ENCODE measurements at places on chromosomes 2 and 18. TPM values are rescaled to one million over a fixed set of nuclear protein-coding genes. Genes with fewer than 3 reads are reported as not detected.

- no peak for DNase-seq
Measured at GRCh38 chr18:37712776-37713175, 147.2 kb upstream of the CELF4 start.

- DNase-seq: no peak
Measured at GRCh38 chr2:199431746-199432213, 26.0 kb downstream of the SATB2 start.

DNA sequence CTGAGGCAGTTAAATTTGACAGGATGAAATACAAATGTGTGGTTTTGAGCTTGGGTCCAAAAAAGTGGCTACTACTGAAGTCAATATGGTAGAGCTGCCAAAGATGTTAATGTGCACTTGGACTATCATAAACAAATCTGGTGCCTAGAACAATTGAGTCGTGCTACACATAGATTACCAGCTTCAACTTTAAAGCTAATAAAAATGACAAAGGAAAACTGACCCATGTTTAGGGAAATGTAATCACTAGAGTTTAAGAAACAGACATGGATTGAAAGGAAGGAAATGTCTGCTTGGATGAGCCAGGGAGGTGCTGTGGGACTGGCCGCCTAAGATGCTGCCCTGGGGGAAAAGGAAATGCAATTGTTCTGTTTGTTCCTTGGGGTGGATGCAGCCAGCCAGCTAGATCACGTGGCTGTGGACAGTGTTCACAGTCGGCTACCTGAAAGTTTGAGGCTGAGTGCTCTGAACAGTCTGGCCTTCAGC, 36.6 kb downstream of the CYB5A start:
- DNase-seq: no peak

BMP10 gene
- total RNA-seq: not detected

PARD3B gene
- 9.7 TPM for total RNA-seq

SKOR2 gene
- not detected for total RNA-seq

KIAA2012 gene
- not detected for total RNA-seq

Data from myocyte (in vitro differentiated cells).